ENCODE measurements at places on chromosomes 4 and X.

DNA sequence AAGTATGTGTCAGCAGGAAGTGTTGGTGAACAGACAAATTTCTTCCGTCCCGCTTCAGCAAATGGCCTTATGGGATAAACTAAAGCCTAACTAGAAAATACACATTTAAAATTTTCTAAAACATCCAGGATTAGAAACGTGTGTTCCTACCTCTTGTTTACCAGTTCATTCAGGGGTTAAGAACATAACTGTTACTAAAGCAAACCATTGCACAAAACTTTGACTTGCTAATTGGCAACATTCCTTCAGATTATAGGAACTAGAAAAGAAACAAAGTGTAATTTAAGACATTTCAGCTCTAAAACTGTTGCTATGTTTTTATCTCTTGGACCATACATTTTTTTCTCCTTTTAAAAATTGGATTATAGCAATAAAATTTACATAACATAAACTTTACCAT, 39.5 kb upstream of the CXCL13 start:
- DNase-seq: no peak

GRCh38 chrX:48703642-48704481, 7.3 kb downstream of the SUV39H1 start:
- DNase-seq: no peak

DNA sequence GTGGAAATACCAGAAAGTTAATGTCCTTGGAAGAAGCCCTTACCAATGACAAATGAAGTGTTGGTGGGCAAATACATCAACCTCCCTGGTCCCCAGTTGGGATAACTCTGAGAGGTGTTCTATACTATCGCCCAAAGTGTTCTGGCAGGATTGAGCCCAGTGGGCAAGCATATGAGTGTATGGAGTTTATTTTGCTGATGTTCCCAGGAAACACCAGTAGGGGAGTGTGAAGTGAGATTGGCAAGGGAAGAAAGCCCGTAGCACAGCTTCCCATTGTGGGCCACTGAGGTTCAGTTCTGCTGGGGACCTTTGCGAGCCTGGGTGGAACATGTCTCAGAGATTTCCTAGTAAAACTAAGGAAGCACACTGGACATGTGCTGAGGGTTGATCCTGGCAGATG, 65.1 kb downstream of the ARHGAP6 start:
- no peak for DNase-seq

DNA sequence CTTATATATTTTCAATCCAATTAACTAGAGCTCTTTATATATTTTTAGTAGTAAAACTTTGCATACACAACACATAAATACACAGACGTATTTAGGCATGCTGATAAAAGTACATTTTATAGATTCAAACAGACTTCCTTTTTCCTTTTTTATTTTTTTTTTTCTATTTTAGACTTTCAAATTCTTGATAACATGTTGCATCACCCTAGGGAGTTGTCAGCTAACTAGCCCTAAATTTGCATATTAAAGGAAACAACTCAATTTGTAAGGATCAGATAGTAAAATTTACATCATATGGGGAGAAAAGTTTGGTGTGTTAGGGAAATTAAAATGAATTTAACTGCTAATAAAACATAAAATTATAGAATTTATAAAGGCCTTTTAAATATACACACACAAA, 47.4 kb upstream of the APOOL start:
- DNase-seq: no peak

GRCh38 chr4:183291070-183291469, 29.0 kb downstream of the CLDN22 start:
- DNase-seq: no peak

DNA sequence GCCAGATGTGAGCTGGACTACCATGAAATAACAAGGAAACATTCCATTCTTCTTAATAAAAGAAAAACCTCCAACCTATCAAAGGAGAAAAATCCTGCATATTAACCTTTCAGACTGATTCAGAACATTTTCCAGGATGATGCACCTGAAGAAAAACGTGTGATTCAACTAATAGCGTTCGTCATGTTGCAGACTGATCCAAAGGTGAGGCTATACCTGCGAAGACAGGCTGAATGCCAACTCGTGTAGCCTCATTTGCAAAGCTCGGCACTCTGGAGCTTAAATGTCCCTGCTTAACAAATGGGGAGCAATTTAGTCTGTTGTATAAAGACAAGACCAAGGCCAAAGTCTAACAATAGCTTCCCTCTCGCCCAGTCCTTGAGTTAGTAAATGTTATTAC, 172.0 kb upstream of the NOCT start:
- no peak for DNase-seq

- DNase-seq: no peak
These were observed 3.0 kb upstream of the APBB2 start for GRCh38 chr4:41217374-41217773.

DNA sequence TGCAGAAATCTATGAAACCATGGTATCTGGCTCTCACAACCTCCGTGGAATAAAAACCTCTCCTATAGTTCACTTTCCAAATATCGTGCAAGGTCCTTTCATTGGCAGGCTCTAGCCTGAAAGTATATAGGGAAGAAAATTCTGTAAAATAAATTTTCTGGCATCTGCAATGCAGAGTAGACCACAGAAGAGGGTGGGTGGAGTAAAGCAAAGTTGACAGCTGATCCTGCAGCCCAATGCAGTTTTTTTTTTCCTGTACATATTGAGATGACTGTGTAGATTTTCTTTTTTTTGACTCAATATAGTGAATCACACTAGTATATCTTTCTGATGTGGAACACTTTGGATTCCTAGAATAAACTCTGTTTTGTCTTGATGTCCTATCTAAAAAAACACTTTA, 56.7 kb downstream of the NPY2R start:
- DNase-seq: no peak

GRCh38 chrX:44828008-44828605, 15.7 kb upstream of the DUSP21 start:
- no peak for DNase-seq

- DNase-seq: no peak
These were observed 43.1 kb upstream of the MTM1 start for GRCh38 chrX:150525061-150525919.

DNA sequence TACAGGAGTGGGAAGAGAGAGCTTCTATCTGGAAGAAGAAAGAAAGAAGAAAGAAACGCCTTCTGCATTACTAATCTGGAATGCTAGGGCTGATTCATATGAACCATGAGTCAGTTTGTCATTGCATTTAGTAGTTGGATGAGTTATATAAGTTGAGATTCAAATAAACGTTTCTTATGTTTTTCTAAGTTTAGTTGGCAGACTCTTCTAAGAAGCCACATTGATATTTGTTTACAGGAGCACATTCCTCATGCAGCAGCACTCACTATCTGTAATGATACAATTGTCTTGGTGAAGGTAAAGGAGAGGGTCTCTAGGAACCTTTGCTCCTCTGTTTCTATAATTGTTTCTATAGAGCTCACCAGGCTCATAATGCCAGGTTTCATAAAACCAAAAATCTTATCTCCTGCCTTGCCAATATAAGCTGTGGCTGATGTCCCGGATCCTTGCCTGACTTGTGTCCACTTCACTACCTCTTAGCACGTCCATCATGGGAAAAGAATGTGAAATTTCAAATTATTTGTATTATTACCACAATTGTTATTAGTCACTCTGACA, 39.5 kb downstream of the HOPX start:
- no peak for DNase-seq

DNA sequence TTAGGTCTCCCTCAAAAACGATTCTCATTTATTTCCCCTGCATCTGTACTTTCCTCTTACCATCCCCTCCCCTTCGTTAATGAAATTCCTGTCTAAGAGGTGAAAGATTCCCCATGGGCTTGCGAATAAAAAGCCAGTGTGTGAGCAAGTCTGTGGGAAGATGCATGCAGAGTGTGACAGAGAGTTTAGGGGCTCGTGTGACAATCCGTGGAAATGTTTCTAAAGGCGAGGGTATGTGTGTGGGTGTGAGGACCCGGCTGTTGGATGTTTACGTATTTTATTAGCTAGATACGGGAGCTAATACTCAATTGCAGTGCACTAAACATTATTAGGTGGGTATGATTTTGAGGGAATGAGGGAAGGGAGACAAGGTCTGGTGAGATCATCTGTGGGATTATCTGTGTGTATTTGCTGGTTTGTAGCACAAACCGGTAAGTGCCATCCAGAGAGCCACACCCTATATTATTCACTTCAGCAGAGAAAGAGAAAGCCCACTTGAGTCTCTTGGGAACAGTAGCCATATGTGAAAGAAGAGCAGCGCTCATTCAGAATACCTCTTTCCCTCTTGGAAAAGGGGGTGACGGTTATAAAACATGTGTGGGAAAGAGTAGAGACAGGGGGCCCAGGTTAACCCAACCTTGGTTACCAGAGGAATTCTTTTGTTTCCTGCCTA, 893 bp upstream of the HOPX start:
- no peak for DNase-seq

- DNase-seq: no peak
These were observed 4.5 kb upstream of the PLCXD1 start for GRCh38 chrX:276581-277201.

- no peak for DNase-seq
These were observed 64.5 kb upstream of the MMAA start for GRCh38 chr4:145554691-145555090.

DNA sequence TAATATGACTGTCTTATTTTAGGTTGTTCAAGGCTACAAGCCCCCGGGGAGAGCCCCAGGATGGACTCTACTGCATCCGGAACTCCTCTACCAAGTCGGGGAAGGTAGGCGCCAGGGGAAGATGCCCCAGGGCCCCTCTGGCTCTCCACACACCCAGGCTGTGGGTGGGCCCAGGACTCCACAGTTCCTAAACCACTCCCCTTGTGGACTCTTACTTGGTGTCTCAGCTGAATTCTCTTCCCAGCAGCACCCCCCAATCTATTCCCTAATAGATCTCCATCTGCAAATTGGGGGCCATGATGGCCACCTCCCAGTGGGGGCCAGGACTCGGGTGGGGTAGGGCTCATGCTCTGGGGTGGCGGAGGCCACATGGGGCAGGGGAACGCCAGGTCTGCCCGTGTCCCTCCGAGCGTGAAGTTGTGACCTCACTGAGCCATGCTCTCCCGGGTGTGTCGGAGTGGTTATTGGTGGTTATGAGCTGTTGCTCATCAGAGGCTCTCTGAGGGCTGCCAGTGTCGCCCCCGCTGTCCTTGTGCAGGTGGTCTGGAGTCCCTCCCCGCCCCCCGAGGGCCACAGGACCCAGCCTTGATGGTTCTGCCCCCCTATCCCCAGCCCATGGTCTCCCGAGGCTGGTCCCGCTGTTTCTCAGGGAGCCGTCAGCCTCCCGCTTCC, 11.2 kb upstream of the ADD1 start:
- DNase-seq: no peak

- DNase-seq: no peak
These were observed 219.6 kb downstream of the SNCA start for GRCh38 chr4:89617317-89617716.

DNA sequence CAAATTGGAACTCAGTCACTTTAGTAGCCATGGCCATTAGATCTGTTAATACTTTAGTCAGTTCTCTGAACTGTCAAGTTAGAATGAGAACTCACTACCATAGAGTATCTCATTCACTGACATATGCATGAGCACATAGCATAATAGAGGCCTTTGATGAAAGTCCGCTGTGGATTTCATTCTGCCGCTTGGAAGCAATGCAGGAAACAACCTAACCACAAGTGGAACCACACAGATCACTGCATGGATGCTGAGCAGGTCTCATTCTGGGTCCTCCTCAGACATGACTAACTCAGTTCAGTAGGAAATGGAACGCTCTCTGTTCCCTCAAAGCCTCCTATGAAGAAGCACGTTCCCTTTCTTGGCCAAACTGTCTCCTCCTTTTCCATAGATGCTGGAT, 1624.8 kb upstream of the TENM3 start:
- DNase-seq: no peak

DNA sequence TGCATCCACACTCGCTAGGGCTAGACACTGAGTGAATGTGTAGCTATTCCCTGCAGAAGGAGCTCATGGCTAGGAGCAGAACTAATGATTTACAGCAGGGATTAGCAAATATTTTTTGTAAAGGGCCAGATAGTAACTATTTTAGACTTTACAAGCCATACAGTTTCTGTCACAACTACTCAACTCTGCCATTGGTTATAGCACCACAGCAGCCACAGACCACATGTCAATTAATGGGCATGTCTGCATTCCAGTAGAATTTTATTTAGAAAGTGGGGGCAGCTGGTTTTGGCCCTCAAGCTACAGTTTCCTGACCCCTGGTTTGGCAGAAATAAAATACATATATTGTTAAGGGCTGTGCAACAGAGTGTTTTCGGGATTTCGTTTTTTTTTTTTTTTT, 192.6 kb downstream of the FRMPD4 start:
- no peak for DNase-seq

GRCh38 chrX:110212299-110212698, 105.6 kb downstream of the AMMECR1 start:
- DNase-seq: no peak

DNA sequence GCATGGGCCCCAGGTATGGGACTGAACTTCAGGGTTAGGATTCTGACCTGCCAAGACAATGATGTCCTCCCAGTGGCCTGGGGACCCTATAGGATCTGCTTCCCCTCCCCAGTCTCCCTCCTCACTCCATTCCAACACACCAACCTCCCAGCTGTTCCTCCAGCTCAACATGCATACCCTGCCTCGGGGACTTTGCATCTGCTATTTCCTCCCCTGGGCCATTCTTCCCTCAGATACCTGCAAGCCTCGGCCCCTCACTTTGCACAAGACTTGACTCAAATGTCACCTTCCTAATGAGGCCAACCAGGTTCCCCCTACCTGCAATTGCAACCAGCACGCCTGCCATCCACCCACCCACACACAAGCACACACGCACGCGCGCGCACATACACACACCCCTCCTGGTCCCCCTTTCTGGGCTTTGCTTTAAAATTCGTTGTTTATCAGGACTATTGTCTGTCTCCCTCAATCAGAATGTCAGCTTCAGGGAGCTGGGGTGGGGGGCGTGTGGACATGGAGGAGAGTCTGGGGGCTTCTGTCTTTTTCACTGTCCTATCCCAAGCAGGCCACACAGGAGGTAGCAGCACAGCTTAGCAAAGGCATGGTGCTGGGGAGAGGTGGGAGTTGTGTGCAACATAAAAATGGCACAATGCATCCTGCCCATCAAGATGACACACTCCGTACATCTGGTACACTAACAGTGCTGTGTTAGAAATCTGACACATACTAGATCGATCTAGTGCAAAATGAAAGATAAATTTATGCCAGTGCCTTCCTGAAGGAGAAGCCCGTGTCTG, 20.6 kb upstream of the PPP2R2C start:
- DNase-seq: no peak

DNA sequence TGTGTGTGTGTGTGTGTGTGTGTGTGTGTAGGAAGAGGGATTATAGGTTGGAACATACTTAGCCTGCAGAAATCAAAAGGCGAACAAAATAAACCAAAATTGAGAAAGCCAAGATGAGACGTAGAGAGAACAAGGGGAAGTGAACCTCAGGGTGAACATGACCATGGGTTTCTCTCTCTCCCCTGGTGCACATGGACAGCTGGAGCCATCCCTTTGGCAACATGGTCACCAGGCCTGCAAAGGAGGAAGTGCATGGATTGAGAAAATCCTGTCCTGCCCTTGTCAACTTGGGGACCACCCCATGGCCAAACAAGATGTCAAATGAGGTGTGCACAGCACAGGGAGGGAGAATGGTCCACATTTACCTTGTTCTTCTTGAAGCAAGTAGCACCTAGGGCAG, 23.1 kb downstream of the LGI2 start:
- no peak for DNase-seq

- DNase-seq: no peak
These were observed 71.8 kb downstream of the AFAP1 start for GRCh38 chr4:7867701-7868435.

All from activated T-helper 1 cell treated with anti-CD3 and anti-CD28 coated beads, Interleukin-2, amount 50 U/mL, for 16 hours (primary cell).